ENCODE measurements at places on chromosomes 5 and 9.
A peak's percentile ranks its signal among the peaks of the same experiment; 100 is the strongest.

DNA sequence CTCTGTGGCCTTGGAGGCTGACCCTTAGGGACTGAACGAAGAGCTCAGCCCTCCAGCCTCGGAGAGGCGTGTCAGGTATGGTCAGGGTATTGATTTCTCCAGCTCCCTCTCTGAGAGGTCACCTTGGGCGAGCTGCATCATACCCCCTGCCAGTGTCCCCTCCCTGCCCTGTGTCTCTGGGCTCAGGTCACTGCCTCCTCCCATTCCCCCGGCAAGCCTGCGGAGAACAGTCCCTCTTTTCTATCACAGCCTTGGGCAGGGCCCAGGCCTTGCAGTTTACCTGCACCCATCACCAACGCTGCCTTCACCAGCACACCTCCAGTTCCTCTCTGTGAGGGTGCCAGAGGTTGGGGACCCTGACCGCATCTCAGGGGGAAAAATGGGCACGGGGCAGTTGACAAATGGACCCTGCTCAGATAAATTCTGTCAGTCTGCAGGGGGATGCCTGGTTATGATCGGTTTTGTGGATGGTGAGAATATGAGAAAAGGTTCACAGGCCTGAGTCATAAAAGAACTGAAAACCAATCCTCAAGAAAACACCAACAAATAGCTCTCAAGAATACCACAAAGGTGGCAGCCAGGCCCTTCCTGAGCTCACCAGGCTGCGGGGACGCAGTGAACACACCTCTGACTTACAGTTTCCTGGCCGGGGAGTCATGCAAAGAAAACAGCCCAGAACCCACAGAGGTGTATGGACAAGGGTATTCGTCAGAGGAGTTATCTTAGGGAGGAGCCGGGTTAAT is 24.7 kb upstream of the RXRA start:
- peak; percentile 30 for DNase-seq

DNA sequence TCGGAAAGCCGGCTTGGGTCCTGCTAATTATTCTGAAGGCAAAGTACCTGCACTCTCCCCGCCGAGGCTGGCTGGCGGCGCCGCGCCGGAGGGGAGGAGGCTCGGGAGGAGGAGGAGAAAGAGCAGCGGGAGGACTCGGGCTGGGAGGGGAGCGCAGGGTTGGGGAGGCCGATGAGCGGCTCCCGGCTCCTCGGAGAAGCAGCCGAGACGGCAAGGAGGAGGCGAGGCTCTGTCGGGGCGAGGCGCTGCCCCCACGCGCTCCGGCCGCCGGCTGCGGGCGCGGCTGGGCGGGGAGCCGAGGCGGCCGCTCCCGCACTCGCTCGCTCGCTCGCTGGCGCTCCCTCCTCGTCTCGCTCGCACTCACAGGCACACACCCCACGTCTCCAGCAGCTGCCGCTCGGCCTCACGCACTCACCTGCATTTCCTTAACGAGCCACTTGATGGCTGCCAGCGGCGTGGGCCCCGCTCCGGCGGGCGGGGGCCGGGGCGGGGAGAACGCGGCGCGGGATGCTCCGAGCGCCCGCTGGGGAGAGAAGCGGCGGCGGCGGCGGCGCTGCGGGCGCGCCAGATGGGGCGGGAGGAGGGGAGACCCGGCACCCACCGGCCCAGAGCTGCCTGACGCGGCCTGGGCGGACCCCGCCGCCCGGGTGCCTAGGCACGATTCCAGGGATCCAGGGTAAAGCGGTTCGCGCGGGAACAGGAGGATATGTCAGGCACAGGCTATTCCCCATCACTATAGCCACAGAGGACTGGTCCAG is at the start of gene PTPRD:
Gene PTPRD, minus strand, starts transcription at position 362 of the 758 bp plus-strand sequence.
- no peak for DNase-seq

DNA sequence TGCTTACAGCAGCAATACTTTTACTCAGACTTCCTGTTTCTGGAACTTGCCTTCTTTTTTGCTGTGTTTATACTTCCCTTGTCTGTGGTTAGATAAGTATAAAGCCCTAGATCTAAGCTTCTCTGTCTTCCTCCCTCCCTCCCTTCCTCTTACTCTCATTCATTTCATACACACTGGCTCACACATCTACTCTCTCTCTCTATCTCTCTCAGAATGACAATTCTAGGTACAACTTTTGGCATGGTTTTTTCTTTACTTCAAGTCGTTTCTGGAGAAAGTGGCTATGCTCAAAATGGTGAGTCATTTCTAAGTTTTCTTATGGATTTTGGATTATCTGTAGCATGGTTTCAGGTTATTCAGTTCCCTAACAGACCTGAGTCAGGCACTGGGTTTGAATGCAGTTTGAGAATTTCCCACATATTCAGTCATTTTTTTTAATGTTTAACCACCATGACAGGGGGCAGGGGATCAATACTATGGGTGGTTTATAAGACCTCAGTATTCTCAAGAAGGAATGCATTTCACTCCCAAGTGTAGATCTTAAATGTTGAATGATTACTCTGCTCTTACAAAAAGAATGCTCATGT is at the start of gene IL7R:
Gene IL7R, plus strand, starts transcription at position 127 of the 587 bp plus-strand sequence. Its CDS starts 87 bp downstream, at position 214.
- DNase-seq = no peak

GRCh38 chr9:36676778-36677485 is 104.2 kb downstream of the MELK start:
- no peak for DNase-seq

- no peak for DNase-seq
Observed at GRCh38 chr5:40503439-40503838, 176.3 kb upstream of the PTGER4 start.

- DNase-seq = no peak
Observed at GRCh38 chr5:56412601-56413379, 179.7 kb upstream of the ANKRD55 start.

DNA sequence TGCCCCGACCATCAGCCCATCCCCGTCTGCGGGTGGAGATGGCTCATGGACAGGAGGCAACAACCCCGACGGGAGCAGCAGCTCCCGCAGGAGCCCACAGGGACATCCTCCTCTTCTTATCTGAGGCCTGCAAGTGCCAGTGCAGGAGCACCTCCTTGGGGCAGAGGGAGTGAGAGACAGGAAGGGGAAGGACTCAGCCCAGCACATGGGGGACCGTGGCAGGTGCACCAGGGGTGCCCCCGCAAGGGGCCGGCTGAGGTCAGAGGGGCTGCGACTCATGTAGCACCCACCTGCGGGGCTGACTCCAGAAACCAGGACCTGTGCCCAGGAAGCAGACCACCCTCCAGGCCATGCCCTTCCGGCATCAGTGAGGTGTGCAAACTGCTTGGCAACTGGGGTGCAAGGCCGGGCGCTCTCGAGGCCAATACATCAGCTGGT is 259.8 kb upstream of the ADAMTS16 start:
- DNase-seq = no peak

DNA sequence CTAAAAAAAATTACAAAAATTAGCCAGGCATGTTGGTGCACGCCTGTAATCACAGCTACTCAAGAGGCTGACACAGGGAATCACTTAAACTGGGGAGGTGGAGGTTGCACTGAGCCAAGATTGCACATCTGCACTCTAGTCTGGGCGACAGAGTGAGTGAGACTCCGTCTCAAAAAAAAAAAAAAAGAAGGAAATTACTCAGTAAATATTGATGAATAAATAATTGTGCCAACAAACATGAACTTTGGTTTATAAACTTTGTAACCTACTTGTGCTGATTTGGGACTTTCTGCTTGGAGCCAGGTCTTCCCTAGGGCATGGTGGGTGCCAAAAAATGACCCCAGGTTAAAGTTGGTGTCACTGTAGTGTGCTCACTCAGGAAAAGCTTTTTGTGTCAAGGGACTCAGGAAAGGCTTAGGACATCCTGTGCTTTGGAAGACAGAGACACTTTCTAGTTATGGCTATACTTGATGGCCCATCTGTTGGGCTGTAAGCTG is 19.0 kb downstream of the ABLIM3 start:
- DNase-seq = no peak

DNA sequence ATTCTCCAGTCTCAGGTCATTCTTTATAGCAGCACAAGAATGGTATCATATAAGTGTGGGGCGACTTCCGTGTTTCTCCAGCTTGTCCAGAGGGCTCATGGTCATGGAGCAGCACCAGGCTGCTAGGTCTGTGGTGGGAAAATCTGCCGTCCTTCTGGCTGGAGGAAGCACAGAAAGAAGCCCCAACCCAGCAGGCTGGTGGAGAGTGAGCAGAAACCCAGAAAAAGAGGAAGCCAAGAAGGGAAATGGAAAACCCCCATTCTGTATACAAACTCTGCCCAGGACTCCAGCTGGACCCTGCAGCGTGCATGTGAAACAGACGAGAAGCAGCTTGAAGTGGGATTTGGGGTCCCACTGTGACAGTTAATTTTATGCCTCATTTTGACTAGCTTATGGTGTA is 34.3 kb upstream of the OLFM1 start:
- DNase-seq = no peak

Data from activated T-helper 1 cell treated with anti-CD3 and anti-CD28 coated beads, Interleukin-2, amount 50 U/mL, for 16 hours (primary cell).